Stimulated activated CD8-positive, alpha-beta memory T cell treated with anti-CD3 and anti-CD28 coated beads, Interleukin-4, amount 100 ng/mL, for 1 hour (primary cell): ENCODE measurements at places on chromosomes 6 and 20.

DNA sequence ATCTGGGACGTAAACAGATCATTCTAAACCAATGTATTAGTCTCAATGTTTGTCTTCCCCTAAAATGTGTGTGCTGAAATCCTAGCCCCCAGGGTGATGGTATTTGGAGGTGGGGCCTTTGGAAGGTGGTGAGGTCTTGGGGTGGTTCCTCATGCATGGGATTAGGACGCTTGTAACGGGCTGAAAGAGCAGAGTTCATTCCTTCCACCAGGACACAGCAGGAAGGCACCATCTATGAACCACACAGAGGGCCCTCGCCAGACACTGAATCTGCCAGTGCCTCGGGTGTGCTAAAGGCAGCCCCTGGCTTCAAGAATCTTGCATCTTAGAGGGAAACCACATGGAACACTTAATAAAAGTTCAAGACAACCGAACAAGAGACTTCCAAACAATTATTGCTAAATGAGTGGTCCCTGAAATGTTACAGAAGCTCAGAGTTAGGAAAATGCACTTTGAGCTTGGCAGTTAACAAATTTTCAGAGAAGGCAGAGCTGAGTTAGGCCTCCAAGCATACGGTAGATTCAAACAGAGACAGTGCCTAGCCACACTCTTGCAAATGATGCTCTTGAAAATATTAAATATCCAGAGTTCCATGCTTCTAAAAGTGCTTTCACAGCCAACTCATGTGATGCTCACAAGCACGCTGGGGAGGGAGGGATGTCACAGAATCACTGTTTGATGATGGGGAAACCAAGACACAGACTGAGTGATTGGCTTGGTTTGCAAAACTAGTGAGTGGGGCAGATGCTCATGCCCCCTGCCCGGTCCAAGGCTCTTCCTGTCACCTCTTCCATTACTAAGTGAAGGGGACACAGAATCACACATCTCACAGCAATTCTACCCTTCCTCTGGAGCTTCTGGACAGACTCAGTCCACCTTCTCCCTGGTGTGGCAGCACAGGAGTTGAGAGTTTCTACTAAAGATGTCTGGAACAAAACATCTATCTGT is 27.4 kb downstream of the TBC1D7 start:
- no peak for DNase-seq

GRCh38 chr6:132491303-132491702 is 21.6 kb downstream of the STX7 start:
- no peak for DNase-seq

GRCh38 chr6:30883685-30884520 is at the start of gene DDR1:
DDR1 (plus strand) TSS chr6:30884519; CDS start chr6:30888730, 4,211 bp downstream.
- DNase-seq, result no peak

DNA sequence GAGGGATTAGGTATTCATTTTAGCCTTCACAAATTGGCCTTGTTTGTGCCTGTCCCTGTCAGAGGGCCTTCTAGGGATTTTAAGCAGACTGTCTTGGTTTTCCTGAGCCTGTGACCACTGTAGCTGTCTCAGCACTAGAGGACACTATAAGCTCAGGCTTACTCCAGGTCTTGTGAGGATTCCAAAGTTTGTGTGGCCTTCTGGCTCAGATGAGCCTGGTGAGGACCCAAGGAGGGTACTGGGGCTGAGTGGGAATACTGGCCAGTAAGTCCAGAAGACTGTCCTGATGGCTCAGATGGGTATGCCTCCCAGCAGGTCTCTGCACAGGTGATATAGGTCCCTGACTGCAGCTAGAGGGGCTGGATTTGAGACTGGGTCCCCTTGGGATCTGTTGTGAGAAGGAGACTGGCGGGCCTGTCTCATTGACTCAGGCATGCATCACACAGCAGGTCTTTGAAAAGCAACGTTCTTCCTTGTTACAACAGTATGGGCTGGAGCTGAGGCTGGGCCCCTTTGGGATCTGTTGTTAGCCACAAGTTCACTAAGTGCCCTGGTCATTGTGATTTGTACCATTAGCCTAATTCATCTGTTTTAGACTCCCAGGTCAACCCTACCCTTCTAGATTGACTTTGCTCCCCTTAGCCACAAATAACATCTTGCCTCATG is 26.3 kb upstream of the TFB1M start:
- DNase-seq, result no peak

DNA sequence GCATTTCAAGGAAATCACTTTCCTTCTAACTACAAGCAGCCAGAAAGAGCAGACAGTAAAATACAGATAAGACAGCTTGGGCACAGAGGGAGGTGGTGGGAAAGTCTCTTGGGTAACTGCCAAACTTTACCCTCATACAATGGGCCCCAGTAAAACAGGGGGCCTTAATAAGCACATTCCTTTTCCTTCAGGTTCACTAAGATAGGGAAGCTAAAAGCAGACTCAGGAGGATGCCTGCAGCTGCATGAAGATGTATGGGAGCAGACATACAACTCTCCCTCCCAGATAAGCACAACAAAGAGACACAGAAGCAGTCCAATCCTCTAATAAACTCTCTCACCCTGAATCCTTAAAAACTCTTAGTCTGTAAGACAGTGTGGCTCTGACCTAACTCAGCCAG is 49.0 kb downstream of the SIM1 start:
- DNase-seq, result no peak

GRCh38 chr6:23754197-23754596 is 371.8 kb upstream of the NRSN1 start:
- DNase-seq, result no peak

DNA sequence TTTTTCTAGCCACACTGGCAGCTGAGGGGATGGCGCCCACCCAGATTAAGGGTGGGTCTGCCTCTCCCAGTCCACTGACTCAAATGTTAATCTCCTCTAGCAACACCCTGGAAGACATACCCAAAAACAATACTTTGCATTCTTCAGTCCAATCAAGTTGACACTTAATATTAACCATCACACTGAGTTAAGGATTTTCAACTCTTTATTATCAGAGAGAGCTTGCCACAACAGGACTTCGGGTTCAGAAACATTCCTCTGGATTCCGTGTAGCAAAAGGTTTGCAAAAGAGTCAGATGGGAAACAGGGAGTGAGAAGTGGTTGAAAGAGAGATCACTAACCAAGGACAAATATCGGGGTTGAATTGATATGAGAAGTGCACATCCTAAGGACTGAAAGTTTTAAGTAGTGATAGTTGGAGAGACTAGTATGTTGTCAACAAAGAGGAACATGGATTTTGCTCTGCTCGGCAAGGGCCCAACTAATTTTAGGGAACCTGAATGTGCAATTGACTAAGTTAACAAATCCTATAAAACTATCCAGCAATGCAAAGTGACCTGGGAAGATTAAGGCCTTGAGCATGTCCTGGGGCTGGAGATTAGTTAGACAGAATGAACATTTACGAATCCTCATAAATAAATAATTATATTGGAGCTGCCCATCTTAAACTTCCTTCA is 137.0 kb upstream of the TENT5A start:
- no peak for DNase-seq

DNA sequence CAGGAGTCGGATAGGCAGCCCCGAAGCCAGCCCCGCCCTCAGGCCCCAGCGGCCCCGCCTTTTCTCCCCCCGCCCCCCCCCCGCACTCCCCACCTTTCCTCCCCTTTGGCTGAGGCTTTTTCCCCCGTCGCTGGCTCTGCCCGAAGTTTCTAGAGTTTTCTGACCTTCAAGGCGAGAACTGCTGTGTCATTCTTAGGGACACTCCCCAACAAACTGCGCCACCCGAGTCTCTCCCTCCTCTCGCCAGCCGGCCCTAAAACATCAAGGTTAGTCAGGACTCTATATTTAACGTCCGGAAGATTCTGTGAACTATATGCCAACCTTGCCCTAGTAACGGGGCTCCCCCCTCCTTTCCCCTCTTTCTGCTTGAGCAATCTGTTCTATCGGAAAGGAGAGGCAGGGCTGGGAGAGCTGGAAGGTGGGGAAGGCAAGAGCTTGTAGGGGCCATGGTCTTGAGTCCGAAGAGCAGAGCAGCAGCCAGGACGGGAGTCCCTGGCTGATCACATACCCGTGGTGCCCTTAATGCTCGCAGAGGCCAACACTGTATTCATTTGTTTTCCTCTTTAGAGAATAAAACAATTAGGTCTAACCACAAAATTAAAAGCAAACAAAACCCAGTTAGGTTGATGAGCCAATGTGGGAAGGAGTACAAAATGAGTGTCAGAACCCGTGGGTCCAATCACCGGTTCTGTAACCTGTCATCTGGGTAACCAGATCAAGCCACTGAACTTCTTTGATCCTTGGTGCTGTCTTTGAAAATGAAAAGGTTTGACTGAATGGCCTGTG is 5.3 kb upstream of the HSPA1B start:
- peak; percentile 35 for DNase-seq

DNA sequence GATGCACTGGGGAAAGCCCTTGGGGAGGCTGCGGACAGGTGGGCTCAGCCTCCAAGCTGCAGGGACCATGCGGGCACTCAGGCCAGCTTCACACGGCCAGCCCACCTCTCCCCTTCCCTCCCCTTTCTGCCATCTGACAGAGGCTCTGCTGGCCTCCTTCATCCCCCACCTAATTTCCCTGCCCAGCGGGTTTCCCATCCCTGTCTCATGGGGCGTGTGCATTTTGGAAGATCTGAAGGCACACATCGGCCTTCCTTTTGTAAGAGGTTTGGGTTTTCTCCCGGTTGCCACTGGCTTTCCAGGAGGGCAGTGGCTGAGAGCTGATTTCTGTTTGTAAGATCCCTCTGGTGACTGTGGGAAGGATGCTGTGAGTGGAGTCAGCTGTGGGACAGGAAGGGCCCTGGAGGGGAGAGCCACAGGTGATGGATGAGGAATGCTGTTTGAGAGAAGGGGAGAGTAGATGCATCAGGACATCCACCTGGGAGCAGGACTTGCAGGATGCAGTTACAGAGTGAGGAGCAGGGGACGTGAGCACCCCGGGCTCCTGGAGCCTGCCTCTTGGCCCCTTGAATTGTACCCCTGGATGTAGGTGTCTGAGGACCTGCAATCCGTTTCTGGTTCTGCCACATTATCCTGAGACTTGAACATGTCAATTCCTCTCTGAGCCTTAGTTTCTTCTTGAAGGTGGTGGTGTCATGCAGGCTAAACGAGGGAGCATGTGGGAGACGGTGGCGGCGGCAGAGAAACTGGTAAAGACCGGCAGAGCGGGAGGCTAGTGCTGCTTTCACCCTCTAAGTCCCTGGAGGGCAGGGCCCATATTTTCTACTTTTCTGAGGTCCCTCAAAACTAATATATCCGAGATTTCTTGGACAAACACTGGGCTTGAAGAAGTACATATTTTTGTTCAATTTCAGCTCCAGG is 5.9 kb upstream of the TUBB1 start:
- no peak for DNase-seq

GRCh38 chr6:144601221-144601620 is 316.1 kb downstream of the UTRN start:
- no peak for DNase-seq

GRCh38 chr20:57458400-57459160 is 66.4 kb downstream of the CTCFL start:
- DNase-seq, result no peak

- no peak for DNase-seq
Observed at GRCh38 chr20:50153153-50153499, 397 bp downstream of the PEDS1 start.

- no peak for DNase-seq
Observed at GRCh38 chr6:168537540-168537884, 96.5 kb downstream of the SMOC2 start.

DNA sequence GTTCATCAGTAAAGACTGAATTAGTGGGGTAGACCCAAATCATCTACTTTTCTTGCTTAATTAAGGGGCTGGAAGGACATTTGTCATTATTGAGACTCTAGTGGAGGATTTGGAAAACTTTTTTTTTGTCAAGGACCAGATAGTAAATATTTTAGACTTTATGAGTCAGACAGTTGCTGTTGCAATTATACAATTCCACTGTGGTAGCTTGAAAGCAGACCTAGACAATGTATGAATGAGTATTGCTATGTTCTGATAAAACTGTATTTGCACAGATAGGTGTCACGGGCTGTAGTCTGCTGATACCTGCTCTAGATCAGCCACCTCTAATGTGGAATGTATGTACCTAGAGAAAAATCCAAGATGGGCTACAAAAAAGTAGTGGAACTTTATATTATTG is 175.0 kb downstream of the CARMIL1 start:
- no peak for DNase-seq
